ENCODE measurements at places on chromosomes 11 and 22.

DNA sequence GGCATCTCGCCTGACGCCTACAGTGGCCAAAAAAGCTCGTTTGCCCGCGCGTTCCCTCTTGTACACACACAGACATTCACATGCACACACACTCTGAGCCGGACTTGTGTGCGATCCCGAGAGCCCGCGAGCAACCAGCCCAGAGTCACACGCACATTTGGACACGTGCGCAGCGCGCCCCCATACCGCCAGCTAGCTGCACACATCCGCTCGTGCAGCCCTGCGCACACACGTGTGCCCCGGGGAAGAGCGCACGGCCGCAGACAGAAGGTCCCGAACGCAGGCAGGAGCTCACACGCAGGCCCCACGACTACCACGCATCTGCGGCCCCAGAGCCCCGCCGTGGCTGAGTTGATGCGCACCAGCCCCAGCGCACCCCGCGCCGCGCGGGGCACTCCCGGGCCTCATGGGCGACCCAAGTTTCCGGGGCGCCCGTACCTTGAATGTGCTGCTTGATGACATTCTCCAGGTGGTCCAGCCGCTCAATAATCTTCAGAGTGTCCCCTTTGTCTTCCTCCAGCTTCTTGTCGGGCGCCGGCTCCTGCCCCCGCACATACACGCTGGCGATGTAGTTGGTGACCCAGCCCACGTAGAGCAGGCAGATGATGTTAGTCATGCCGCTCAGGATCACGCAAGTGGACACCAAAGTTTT is 758 bp downstream of the GALNT18 start:
- DNase-seq, result no peak

DNA sequence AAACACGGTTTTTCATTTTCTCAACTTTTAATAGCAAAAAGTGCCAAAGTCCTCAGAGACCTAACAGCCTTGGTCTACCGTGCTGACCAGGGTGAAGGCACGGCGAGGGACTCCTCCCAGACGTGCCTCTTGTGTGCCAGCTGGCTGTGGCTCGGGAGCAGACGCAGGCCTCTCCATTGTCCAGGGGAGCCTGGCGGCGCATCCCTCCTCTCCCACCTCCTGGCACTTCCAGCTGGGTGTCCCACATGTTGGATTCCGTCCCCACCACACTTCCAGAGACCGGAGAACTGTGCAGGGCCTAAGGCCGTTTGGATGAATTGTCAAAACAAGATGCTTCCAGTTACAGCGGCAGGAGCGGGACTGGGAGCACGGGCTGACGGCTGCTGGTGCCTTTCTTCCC is 11.6 kb downstream of the CDPF1 start:
- no peak for DNase-seq

DNA sequence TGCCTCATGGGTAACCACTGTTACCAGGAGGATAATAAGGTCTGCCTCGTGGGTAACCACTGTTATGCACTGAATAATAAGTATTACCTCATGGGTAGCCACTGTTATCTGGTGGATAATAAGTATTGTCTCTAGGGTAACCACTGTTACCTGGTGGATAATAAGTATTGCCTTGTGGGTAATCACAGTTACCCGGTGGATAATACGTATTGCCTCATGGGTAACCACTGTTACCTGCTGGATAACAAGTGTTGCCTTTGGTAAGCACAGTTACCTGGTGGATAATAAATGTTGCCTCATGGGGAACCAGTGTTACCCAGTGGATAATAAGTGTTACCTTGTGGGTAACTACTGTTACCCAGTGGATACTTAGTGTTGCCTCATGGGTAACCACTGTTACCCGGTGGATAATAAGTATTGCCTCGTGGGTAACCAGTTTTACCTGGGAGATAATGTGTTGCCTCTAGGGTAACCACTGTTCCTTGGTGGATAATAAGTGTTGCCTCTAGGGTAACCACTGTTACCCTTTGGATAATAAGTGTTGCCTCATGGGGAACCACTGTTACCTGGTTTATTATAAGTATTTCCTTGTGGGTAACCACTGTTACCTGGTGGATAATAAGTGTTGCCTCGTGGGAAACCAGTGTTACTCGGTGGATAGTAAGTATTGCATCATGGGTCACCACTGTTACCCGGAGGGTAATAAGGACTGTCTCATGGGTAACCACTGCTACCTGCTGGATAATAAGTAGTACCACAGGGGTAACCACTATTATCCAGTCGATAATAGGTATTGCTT is 10.6 kb upstream of the NXPE4 start:
- no peak for DNase-seq

DNA sequence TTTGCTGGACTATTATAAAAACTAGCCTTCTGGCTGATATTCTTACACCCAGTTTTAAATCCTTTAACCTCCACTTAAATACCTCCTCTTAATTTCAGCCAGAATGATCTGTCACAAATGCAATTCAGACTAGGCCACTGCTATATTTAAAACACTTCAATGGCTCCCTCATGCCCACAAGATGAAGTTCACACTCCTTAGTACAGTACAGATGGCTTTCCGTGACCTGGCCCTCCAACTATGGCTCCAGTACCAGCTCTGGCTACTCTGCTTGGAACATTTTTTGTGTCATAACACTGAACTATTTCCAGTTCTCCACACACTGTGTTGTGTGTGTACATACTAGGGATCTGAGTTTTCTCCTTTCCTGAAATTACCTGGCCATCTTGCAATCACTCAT is 353.4 kb downstream of the SOX6 start:
- no peak for DNase-seq

DNA sequence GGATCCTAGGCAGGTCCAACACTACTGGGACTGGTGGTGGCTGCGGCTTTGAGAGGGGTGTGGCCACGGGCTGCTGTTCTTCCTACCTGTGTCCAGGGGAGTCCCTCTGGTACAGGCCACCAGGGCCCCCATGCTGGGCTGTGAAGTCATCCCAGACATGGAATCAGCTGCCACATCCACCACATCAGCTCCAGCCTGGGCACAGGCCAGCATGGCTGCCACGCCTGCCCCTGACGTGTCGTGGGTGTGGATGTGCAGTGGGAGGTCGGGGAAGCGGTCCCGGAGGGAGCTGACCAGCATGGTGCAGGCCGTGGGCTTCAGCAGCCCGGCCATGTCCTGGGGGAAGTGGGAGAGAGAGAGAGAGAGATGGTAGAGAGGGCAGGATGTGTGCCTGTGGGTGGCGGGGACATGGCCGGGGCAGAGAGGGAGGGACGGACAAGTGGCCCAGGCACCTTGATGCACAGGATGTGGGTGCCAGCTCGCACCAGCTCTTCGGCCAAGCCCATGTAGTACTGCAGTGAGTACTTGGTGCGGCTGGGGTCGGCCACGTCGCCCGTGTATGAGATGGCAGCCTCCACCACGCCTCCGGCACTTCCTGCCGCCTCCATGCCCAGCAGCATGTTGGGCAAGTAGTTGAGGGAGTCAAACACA is 6.2 kb upstream of the LRFN4 start:
- DNase-seq, result no peak

- DNase-seq, result no peak
These were observed 129.1 kb downstream of the EHF start for GRCh38 chr11:34749666-34750659.

- no peak for DNase-seq
These were observed 149.8 kb upstream of the LARGE1 start for GRCh38 chr22:34070051-34070450.

DNA sequence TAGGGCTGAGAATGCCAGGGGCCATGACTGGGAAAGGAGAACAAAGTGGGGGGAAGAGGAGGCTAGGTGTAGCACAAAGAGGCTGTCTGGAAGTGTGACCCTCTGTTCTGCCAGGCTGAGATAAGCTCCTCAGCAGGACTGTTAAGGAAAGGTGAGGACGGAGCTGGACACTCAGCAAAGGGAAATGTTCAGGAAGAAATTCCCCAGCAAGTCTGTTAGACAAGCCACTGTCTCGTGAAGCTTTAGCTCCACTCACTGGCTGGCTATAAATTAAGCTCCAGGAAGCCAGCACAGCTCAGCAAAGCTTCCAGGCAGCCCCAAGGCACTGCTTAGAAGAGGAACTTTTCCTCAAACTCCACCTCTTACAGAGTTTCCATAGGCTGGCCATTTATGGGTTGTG is 181.2 kb upstream of the API5 start:
- DNase-seq, result no peak

GRCh38 chr11:126387857-126388256 is 32.4 kb downstream of the ST3GAL4 start:
- DNase-seq, result no peak

DNA sequence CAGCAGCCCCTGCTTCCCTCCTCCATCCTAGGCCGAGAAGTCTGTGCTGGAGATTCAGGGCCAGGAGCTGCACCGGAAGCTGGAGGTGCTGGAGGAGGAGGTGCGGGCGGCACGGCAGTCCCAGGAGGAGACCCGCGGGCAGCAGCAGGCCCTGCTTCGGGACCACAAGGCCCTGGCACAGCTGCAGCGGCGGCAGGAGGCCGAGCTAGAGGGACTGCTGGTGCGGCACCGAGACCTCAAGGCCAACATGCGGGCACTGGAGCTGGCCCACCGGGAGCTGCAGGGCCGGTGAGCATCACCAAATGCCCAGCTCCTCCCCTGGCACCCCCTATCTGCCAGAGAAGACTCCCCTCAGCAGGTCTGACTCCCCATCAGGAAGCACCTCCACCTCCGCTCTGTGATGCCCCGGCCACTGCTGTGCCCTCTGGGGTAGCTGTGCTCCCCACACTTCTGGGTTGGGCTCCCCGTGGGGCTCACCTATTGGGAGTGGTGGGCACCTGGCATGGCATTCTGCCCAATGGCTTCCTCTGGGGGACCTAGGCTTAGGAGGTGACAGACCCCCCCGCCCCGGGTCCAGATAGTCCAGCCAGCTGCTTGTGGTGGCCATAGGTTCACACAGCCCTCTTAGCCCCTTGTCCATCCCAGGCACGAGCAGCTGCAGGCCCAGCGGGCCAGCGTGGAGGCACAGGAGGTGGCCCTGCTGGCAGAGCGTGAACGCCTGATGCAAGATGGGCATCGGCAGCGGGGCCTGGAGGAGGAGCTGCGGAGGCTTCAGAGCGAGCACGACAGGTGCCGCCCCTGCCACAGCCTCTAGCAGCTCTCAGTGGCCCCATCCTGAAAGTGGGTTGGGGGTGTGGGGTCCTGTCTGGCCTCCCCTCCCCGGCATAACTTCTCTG is 6.6 kb upstream of the RPS6KA4 start:
- no peak for DNase-seq

DNA sequence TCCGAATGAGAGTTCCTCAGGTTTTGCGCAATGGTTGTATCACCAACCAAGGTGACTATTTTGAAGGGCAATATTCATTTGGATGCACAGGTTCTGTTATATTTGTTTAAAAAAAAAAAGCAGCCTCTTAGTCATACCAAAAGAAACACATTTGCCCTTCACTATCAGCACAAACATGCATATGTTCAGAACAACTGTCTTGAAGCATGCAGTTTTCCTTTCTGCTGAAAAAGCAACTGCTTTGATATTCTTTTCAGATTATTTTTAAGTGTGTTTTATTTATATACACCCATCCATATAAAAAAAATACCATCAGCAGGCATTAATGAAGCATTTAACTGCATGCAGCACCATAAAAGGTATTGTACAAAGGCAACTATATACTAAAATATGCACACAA is 67.8 kb downstream of the RBFOX2 start:
- no peak for DNase-seq

GRCh38 chr11:68584991-68585524 is 99.3 kb upstream of the GAL start:
- no peak for DNase-seq

DNA sequence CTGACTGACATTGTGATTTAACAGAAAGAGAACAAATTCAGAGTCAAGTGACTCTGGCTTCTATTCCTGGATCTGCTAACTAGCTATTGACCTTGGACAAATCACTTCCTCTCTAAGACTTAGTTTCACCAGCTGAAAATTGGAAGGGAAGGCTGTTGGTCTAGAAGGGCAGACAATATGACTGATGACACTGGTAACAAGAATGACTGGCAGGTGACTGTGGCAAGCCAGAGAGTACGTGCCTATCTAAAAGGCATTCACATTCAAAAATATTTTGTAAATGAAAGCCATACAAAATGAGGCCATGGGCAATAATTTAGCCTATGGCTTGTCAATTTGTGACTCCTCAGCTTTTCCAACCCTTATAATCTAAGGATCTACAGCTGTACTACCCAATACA is 23.5 kb downstream of the SERGEF start:
- DNase-seq, result no peak

DNA sequence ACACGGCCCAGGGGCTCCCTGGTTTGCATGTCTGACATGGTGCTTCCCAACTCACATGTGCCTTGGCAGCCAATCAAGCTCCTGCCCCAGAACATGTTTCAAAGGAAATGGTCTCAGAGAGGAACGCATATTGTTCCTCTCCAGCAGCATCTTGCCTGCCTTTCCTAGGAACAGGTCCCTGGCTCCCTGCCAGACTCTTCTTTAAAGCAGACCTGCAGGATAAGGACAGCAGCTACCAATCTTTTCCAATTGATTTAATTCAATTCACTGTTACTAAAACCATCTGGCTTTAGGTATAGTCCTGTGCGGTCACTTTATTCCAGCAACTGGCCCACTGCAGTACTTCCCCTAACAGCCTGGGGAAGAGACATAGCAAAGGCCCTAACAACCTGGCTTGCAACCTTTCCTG is 79.9 kb downstream of the AMBRA1 start:
- DNase-seq, result no peak

DNA sequence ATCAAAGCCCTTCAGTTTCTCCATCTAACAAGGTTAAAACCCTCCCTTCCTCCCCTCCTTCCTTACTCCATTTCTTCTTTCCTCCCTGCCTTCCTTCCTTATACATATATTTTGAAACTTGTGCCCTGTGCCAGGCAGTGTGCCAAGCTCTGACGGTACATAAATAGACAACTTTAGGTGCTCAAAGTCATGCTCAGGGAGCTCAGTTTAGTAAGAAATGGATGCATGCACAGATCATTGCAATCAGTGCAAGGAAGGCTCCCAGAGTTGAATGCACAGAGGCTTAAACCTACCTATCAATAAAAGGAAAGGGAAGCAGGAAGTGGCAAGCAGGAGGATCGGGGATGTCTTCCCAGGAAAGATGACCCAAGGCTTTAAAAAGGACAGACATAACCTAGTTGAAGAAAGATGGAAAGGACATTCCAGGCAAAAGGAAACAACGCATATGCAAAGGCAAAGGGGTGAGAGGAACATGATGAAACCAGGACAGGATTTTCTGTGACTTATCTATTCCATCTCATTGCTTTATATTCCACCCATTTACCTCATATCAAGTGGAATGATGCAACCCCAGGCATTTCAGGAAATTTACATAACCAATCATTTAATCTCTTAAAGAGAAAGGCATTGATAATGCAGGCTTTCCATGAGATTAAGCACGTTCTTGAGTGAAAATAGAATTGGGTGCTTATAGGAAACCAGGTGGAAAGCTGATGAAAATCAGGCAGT is 13.2 kb downstream of the FZD4 start:
- no peak for DNase-seq

DNA sequence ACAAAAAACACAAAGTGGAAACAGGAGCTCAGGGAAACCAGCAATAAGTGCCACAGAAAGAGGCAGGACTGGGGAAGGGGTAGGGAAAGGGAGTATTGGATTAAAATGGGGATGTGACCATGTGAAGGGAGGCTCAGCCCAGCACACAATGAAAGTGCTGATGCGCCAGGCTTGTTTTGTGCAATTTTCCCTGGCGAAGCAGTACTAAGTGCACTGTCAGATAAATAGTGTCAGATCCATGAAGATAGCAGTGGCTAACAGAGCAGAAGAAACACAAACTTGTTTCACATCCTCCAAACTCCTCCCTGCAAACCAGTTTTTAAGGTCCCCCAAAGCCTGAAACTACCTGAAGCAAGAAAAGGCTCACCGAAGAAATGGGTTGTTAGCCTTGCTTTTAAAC is 50.7 kb upstream of the RAPSN start:
- DNase-seq, result no peak

- DNase-seq, result no peak
These were observed 176.7 kb downstream of the SOX6 start for GRCh38 chr11:16179676-16180075.

GRCh38 chr11:23205156-23205871 is 345.0 kb upstream of the CCDC179 start:
- no peak for DNase-seq
